H1 (cell line): ENCODE measurements at places on chromosomes 3 and 15. TPM values are rescaled to one million over a fixed set of nuclear protein-coding genes. Genes with fewer than 3 reads are reported as not detected.

CAMKV gene
- total RNA-seq = 66.4 and 67.9 TPM in 2 replicates

SPTBN5 gene
- 0.84 and 1.1 TPM in 2 replicates for total RNA-seq

PRSS50 gene
- total RNA-seq = 0.47 and 0.73 TPM in 2 replicates

CCNDBP1 gene
- 23.4 TPM in 2 replicates for total RNA-seq

TIPARP gene
- 5.5 and 5.8 TPM in 2 replicates for total RNA-seq

RAB43 gene
- 18.7 and 19.4 TPM in 2 replicates for total RNA-seq

HRG gene
- total RNA-seq = 0.15 TPM in 1 of 2 replicates, not detected in the other
